ENCODE measurements at places on chromosomes 2 and 18.

GRCh38 chr2:133252780-133253355, 315.4 kb downstream of the NCKAP5 start:
- no peak for DNase-seq

DNA sequence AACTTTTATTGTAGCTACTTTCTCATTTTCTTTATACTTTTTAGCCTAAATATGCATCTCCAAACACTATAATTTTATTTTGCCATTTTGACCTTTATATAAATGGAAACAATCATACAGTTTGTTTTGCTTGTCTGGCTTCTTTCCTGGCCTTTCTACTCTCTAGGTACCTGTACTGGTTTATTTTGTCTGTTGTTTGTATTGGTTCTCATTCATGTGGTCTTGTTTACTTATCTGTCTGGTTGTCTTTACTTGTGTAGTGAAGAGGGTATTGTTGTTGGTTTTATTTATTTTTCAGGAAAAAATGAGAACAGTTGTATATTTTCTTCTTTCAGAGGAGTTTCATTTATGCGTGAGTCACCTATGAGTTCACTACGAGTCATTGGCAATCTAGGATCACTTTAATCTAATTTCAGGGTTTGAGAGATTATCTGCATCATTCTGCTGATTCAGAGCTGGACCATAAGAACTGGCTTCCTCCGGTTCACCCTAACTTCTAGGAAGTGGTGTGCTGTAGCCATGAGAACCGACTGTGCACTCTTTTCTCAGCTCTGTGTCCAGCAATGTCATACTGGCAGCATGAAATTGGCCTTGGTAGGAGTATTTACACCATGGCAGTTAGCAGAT, 33.1 kb upstream of the HDAC4 start:
- no peak for DNase-seq

GRCh38 chr18:62445386-62445917, 77.4 kb upstream of the ZCCHC2 start:
- DNase-seq: no peak

- DNase-seq: no peak
Observed at GRCh38 chr2:53739032-53739431, 28.6 kb upstream of the CHAC2 start.

GRCh38 chr2:240427729-240428128, 7.7 kb upstream of the GPC1 start:
- DNase-seq: no peak

DNA sequence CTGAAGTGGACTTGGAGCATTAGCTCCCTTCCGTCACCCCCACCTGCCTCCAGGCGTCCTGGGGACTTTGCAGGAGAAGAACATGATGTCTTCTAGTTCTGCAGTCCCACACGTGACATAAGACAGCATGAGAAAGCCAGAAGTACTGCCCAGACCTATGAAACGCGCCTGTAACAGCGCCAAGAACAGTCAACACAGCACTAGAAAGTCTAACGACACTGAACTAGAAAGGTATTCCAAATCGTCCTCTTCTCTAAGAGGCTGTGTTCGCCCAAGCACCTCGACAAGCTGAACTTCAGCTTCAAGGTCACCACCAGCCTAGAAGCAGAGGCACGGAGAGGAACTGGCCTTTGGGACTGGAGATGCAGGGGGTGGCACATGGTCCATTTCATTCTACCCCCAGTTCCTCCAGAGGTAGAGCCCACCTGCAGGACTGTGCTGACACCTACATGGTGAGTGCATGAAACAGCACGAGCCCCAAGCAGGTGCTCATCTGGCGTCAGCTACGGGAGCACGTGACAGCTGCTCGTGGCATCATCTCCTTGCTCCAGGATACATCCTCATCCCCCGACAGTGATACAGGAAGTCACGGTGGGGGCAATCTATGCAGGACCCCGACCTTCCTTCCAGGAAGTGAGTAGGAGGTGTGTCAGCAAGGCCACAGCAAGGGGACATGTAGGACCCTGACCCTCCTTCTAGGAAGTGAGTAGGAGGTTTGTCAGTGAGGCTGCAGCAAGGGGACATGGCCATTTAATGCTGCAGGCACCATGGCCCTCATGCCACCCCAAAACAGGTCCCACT, 3.7 kb downstream of the HDAC4 start:
- no peak for DNase-seq

DNA sequence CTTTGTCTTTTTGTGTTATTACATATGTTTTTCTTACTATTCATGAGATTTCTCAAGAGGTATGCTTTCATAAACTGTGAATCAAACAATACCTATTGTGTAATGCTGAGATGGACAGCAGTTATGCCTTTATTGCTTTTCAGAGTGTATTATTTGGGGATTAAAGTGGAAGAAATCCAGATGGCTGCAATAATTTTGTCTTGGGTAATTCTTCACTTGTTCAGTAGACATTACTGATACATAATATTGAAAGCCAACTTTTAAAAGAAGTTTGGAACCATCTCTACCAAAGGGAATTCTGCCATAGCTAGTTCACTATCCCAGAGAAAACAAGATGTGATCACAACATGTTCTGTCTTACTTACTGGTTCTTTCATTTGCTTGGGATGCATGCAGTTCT, 253.4 kb upstream of the ZSWIM2 start:
- DNase-seq: no peak

GRCh38 chr2:224284134-224284946, 117.6 kb downstream of the FAM124B start:
- DNase-seq: no peak

DNA sequence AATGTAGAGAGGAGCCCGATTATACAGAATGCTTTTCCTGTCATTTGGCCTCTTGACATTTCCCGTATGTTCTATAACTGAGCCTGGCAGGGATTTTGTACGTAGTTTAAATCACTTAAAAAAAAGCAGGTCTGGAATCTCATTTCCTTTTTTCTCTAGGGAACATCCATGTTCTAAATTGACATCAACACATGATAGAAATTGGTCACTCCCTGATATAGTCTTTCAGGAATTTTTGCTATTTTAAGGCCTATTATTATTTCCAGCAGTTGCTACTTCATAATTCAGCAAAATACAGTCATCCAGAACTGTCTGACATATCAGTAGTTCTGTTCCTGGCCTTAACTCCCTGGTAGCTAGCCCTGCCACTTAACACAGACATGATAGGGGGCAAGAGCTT, 565.7 kb upstream of the ZEB2 start:
- DNase-seq: no peak

Measured in stimulated activated effector memory CD8-positive, alpha-beta T cell treated with anti-CD3 and anti-CD28 coated beads, Interleukin-12 subunit alpha, Interleukin-12 subunit beta, amount 100 ng/mL, for 72 hours (primary cell).